ENCODE measurements at places on chromosomes 7 and 10. TPM values are rescaled to one million over a fixed set of nuclear protein-coding genes. Genes with fewer than 3 reads are reported as not detected.

The GALNT17 gene
- total RNA-seq: 0.37 TPM

The CRPPA gene
- total RNA-seq: 1.1 TPM

The HACD1 gene
- total RNA-seq: 23.5 TPM

The PRTFDC1 gene
- 7.0 TPM for total RNA-seq

The HMX3 gene
- total RNA-seq: not detected

The OR2A5 gene
- total RNA-seq: not detected

The STN1 gene
- 46.7 TPM for total RNA-seq

The PAPOLB gene
- 0.20 TPM for total RNA-seq

The CFAP46 gene
- total RNA-seq: 0.39 TPM

The SH2B2 gene
- 2.9 TPM for total RNA-seq

The SLC26A3 gene
- total RNA-seq: not detected

The ARF5 gene
- 91.7 TPM for total RNA-seq

The SVOPL gene
- not detected for total RNA-seq

The CALCR gene
- not detected for total RNA-seq

The PNLIPRP3 gene
- 0.37 TPM for total RNA-seq

The SERPINE1 gene
- total RNA-seq: 464 TPM

The PNLIPRP2 gene
- total RNA-seq: not detected

The PNLIPRP1 gene
- total RNA-seq: not detected

The UTF1 gene
- total RNA-seq: not detected

The PMS2 gene
- 18.4 TPM for total RNA-seq

The BLNK gene
- not detected for total RNA-seq

The GPR146 gene
- 0.78 TPM for total RNA-seq

The WEE2 gene
- not detected for total RNA-seq
